ENCODE measurements at places on chromosomes 7 and 10.

GRCh38 chr10:13938950-13939349, 352.2 kb downstream of the PRPF18 start:
- no peak for DNase-seq

- DNase-seq: no peak
Measured at GRCh38 chr7:1301054-1301881, 68.6 kb downstream of the UNCX start.

DNA sequence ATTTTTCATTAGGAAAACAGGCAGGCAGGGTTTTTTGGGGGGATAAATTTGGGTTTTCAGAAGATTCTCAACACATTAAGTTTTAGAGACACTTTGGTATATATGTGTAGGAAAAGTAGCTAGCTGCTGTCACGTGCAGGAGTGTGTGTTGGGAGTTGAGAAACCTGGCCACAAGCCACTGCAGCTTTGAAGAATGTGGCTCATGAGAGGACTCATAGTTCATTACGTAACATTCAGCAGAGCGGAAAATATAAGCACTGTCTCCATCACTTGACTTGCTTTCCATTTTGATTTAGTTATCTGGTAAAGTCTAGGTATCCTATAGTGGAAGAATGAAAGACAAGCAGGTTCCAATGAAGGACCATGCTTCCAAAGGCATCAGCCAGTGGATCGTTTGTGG, 31.2 kb downstream of the SMNDC1 start:
- DNase-seq: no peak

DNA sequence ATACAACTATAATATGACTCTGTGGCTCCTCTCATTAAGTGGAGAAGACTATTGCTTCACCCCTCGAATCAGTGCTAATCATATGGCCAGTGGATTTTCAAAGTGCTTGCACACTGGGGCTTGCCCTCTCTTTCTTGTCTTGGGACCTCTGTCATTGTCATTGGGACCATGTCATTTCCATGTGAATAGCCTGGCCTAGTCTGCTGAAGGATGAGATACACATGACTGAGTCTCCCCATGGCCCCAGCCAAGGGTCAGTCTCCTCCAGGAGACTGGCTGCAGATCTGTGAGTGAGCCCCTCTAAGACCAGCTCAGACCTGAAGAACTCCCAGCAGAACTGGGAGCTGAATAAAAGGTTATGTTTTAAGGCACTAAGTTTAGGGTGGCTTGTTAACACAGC, 39.5 kb downstream of the PKD1L1 start:
- no peak for DNase-seq

DNA sequence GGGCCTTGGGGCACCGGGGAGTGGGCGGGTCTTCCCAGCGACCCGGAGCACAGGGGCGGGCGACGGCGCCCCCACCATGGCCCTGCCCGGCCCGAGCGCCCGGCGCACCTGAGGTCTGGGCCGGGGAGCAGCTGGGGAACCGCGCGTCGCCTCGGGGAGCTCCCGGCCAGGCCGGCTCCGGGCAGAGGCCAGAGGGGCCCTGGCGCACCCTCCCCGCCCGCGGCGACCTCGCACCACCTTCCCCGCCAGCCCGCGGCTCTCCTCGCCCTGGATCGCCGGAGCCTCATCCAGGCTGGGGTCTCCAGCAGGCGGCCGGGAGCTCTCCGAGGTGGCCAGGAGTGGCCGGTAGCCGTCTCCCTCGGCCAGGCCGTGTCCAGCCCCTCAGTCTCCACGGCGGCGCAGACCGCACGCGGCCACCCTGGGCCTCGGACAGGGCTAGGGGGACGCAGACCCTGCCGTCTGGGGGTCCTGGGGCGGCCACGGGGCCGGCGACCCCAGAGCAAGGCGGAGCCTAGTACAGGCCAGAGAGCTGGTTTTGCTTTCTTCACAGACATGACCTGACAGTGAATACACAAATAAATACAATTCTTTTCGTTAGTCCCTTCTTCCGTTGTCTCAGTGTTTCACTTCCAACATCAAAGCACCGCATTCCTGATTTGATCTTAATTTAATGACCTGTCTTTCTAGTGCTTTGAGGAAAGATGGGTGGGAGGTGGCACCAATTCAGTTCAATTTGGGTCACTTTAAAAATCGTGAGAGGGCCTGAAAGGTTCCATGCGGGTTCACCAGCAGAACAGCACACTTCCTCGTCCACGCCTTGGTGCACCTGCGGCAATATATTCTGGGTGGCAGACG, 356.9 kb downstream of the DNAJB6 start:
- no peak for DNase-seq

DNA sequence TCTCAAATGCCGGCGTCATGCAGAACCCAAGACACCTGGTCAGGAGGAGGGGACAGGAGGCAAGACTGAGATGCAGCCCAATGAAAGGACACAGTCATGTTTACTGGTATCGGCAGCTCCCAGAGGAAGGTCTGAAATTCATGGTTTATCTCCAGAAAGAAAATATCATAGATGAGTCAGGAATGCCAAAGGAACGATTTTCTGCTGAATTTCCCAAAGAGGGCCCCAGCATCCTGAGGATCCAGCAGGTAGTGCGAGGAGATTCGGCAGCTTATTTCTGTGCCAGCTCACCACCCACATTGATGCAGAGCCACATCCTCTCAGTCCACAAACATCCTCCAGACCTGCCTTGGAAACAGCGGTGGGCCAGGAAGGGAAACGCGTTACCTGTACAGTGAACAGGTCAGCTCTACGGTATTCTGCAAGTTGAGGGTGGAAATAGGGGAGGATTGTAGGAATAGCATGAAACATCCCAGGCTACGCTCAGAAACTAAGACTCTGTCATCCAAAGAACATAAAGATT, 133.1 kb upstream of the PRSS1 start:
- DNase-seq: no peak

GRCh38 chr10:118501171-118501570, 94.3 kb downstream of the PRLHR start:
- no peak for DNase-seq

- DNase-seq: no peak
Measured at GRCh38 chr7:64099656-64100531, 54.7 kb downstream of the ZNF727 start.

DNA sequence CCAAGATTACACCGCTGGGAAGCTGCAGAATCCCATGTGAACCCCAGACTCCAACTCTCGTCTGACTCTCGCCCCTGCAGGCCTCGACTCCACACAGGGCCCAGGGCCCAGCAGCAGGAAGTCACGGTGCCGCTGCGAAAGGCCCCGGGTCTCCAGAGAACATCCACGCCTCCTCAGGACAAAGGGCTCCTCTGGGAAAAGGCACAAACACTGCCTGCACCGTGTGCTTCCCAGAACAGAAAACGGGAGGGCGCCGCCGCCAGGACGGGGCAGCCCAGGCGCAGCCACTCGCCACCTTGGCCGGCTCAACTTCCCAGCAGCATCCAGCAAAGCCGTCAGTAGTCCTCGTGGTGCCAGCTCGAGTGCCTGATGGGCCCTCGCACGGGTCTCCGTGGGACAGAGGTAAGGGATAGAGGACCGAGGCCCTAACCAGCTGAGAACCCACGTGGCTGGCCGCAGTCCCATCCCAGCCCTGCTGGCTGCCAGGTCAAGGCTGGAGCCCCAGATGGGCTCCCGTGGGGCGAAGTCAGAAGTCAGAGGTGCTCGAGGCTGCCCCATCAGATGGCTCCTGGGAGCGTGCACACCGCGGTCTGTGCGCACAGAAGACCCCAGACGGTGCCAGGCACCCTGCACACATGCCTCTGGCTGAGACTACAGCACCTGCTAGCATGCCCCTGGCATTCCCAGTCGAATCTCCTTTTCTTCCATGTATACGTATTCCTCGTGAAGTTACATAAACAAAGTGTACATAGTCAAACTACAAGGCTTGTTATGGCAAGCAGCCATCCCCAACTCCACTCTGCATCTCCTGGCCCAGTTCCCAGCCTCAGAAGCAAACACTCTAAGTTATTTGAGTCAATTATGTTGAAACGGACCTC, 60.2 kb downstream of the MAD1L1 start:
- DNase-seq: no peak

GRCh38 chr10:62761115-62761514, 43.4 kb upstream of the ADO start:
- DNase-seq: no peak

GRCh38 chr10:97664282-97664850, 22.7 kb downstream of the AVPI1 start:
- no peak for DNase-seq

GRCh38 chr10:71522442-71523144, 125.9 kb downstream of the CDH23 start:
- no peak for DNase-seq

DNA sequence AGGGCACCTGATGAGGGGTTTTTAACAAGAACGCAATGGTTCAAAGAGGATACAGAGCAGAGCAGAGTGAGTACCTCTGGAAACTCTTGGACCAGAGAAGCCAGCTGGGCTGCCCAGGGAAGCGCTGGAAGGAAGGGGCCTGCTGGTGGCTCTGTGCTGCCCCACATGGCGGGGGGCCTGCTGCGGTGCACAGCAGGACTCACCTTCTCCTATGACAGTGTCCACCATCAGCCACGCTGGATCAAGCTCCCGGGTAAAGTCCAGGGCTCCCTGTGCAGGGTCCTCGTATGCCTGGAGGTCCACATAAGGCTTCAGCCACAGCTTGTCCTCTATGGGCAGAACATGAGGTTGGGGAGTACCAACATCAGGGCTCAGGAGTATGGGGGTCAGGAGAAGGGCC, 12.5 kb downstream of the EPHA1 start:
- no peak for DNase-seq

DNA sequence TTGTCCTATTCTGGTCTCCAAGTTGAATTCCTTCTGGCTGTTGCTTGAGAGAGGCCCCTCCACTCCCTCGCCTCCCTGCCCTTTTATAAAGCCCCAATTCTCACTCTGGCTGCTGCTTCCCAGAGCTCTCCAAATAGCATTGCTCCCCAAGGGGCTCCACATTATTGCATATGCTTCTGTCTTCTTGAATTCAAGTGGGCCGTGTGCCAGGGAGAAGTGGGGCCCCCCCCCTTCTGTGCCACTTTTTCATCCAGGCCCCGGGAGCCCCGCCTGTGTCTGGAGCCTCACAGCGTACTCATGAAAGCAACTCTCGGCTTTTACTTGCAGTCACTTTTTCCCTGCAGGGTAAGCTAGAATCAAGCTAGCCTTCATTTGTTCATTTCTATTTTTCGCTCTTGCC, 265.1 kb downstream of the CCSER2 start:
- no peak for DNase-seq

DNA sequence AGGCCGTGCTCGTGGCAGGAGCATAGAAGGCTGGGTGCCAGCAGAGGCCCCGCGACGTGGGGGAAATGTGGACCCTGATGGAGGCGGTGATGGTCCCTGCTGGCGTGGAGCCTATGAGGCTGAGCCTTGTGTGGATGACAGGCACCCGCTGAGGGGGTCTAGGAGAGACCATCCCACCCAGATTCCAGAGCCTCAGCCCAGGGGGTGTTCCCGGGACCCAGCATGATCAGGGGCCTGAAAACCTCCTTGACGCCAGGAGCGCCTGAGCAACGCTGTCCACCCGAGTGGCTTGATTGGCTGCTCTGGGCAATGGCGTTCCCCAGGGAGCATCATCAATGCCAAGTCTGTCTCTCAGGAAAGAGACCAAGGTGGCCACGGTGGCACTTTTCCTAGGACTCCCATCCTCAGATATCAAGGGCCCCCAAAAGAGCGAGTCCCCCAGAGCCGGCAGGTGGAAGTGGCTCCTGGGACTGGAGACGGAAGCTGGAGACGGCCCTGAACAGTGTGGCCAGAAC, 61.1 kb downstream of the PWWP2B start:
- no peak for DNase-seq

- DNase-seq: no peak
Measured at GRCh38 chr7:30451539-30452279, 26.9 kb downstream of the NOD1 start.

DNA sequence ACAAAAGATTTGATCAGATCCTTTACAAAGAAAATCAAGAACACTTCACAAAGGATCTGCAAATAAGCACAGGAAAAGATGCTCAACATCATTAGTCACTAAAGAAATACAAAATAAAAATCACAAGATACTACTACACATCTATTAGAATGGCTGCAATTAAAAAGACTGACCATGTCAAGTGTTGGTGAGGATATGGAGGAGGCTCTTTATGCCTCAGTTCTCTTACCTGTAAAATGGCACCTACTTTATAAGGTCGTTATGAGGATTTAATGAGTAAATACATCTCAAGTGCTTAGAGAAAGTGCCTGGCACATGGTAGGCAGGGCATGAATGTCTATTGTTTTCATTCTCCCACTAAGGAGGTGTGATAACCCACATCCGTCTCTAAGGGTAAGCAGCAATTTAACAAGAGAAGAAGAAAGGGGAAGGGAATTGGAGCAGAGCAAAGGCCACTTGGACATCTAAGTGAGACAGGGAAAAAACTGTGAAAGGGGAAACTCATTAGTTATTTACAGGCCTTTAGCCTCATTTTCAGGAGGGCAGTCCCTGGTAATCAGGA, 157.5 kb upstream of the NFE2L3 start:
- no peak for DNase-seq

DNA sequence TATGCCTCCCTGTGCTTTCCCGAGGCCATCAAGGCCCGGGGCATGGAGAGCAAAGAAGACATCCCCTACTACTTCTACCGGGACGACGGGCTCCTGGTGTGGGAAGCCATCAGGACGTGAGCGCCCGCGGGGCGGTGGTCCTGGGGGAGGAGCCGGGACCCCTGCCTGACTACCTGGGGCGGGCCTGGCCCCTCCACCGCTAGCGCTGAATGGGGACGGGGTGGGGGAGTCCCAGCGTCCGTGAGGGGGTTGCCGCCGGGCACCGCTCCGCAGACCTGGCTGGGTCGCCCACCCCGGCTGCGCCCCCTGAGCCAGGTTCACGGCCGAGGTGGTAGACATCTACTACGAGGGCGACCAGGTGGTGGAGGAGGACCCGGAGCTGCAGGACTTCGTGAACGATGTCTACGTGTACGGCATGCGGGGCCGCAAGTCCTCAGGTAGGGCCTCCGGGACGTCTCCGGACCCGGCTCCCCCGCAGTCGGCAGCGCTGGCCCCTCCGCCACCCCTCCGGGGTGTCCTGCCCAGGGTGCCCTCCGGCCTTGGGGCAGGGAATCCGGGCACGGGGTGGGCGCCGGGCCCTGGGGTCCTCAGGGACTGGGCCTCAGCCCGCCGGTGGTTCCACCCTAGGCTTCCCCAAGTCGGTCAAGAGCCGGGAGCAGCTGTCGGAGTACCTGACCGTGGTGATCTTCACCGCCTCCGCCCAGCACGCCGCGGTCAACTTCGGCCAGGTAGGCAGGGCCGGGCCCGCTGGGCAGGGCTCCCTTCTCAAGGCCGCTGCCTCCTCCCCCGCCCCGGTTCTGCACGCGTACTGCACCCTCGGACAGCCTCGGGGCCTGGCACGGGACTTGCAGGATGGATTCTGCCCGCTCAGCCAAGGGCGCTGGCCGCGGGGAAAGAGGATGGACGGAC, 69.3 kb downstream of the ALOX5 start:
- no peak for DNase-seq

GRCh38 chr10:13238271-13239077, 4.3 kb upstream of the UCMA start:
- DNase-seq: no peak

- no peak for DNase-seq
Measured at GRCh38 chr10:45418849-45419675, 45.0 kb downstream of the ALOX5 start.

GRCh38 chr10:5862360-5862961, 27.2 kb downstream of the ANKRD16 start:
- DNase-seq: no peak

All from stimulated activated CD4-positive, alpha-beta T cell treated with anti-CD3 and anti-CD28 coated beads, TNF-alpha, amount 100 ng/mL, for 1 hour (primary cell).